Central memory CD8-positive, alpha-beta T cell (primary cell): ENCODE measurements at places on chromosomes 11 and 22.

DNA sequence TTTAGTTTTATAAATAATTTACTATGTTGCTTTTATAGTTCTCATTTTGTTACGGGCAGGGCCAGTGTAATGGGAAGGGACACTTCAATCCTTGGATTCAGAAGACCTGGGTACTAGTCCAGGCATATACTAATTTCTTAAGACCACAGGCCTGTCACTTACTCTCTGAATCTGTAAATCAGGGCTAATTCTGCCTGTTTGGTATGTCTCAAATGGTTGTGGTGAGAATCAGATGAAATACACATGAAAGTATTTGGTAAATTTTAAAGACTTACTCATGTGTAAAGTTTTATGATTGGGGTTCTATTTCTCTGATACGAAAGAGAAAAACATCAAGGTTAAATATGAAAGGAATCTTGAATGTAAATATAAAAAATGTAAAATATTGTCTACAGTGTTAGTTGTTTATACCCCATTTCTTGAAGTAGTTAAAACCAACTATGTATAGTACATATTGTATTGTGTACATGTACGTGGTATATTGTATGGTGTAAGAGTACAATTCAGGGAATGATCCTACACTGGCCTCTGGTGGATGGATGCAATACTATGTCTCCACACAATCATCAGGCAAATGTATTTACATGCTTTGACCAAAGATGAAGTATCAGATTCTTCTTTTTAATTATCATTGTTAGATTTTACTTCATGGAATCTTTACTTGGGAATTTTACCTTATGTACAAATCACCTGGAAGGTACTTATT is 24.5 kb upstream of the RAG2 start:
- no peak overlapping the region for H3K27ac ChIP-seq
- peaks cover 59% of the 10 kb centered on the region for H3K27me3 ChIP-seq
- H3K4me1 ChIP-seq = peaks cover 6% of the 10 kb centered on the region
- H3K4me3 ChIP-seq = no peak overlapping the region
- DNase-seq = no peak

- H3K36me3 ChIP-seq = no peaks in the 10 kb centered on the region
- no peak overlapping the region for H3K27ac ChIP-seq
- no peaks in the 10 kb centered on the region for H3K4me1 ChIP-seq
- no peak for DNase-seq
- H3K4me3 ChIP-seq = no peak overlapping the region
Measured at GRCh38 chr11:102225689-102226568, 91.4 kb upstream of the BIRC3 start.

GRCh38 chr11:6850526-6850925 is 5.0 kb downstream of the OR10A5 start:
- no peaks in the 10 kb centered on the region for H3K36me3 ChIP-seq
- peaks cover 32% of the 10 kb centered on the region for H3K27me3 ChIP-seq
- H3K27ac ChIP-seq = no peak overlapping the region
- DNase-seq = no peak

DNA sequence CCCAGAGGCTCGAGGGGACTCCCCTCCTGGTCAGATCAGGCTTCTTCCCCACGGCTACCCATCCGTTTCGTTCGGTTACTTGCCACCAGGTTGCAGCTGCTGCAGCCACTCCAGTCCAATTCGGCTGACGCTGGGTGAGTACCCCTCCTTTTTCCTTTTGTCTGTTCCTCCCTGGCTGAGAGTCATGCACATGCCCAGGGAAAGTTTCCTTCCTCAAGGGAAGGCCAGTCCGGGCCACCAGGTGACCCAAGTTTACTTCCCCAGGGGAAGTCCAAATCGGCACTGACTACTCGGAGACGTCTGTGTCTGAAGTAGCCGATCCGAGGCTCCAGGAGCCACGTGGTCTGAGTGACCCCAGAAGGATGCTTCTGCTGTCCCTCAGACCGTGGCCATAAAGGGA is 13.2 kb upstream of the OR56A3 start:
- no peak overlapping the region for H3K4me3 ChIP-seq
- no peak for DNase-seq
- peaks cover 26% of the 10 kb centered on the region for H3K27me3 ChIP-seq
- no peaks in the 10 kb centered on the region for H3K4me1 ChIP-seq

DNA sequence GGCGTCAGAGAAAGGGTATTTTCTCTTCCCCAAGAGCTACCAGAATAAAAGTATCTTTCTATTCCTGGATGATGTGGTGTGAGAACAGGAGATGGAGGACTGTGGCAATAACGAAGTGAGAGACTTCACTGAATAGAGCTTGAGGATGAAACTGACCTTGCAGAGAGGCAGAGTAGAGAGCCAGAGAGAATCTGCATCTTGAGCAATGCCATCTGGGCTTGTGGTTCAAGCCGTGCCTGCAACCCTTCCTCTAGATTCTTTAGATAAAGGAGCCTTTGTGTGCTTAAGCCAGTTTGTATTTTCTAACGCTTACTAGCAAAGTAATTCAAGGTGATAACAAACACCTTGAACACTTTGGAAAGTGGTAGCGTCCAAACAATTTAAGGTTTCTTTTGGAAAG is 2.2 kb downstream of the ME3 start:
- peaks cover 6% of the 10 kb centered on the region for H3K4me1 ChIP-seq
- no peaks in the 10 kb centered on the region for H3K36me3 ChIP-seq
- no peak for DNase-seq

DNA sequence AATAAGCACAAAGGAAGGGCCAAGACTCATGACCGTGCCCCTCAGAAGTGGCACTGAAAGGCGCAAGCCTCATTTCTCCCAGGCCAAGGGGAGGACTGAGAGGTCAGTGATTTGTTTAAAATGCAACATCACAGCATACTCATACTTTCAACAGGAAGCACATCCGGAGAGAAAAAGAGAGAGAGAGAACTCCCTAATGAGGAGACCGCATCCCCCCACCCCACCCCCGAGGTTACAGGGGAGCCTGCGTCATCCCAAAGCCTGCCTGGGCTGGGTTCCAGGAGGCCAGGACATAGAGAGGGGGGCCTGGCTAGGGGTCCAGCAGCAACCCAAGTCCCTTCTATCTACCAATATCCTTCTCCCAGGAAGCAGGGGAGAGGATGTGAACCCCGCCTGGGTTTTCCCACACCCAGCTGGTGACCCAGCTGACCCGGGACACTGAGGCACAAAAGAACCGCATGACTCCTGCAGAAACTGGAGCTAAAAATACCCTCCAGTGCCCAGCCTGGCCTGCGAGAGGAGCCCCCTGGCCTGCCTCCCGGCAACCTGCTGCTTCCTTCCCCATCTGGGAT is 3.8 kb downstream of the CSNK1E start:
- peaks cover 73% of the 10 kb centered on the region for H3K4me1 ChIP-seq
- peak overlapping the region; percentile 49 for H3K4me3 ChIP-seq
- no peak for DNase-seq

DNA sequence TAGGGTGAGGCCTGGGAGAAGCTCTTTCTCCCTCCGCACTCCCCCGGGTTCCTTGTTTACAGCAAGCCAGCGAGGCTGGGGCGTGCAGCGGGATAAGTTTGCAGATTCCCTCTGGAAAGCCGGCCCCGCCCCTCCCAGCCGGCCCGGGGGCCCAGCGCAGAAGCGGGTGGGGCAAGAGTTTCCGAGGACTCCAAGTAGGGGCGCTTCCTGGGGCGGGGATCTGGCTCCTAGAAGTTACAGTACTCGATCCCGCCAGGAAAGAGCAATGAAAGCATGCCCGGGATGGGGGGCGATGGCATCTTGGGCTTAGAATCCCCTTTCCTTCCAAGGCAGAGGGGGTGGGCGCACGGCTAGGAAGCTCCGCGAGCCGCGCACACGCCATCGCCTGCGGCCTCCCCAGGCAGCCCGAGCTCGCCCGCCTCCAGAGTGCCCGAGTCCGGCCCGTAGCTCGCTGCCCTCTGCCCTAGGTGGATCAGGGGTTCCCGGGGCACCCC is 385 bp downstream of the TST start:
- no peaks in the 10 kb centered on the region for H3K27me3 ChIP-seq
- peak overlapping the region; percentile 85 for H3K4me3 ChIP-seq
- H3K4me1 ChIP-seq = peaks cover 11% of the 10 kb centered on the region
- DNase-seq = no peak

GRCh38 chr11:130122141-130122575 is 37.4 kb upstream of the ST14 start:
- H3K4me1 ChIP-seq = peaks cover 31% of the 10 kb centered on the region
- no peak overlapping the region for H3K4me3 ChIP-seq
- H3K27me3 ChIP-seq = no peaks in the 10 kb centered on the region
- H3K36me3 ChIP-seq = peaks cover 17% of the 10 kb centered on the region

DNA sequence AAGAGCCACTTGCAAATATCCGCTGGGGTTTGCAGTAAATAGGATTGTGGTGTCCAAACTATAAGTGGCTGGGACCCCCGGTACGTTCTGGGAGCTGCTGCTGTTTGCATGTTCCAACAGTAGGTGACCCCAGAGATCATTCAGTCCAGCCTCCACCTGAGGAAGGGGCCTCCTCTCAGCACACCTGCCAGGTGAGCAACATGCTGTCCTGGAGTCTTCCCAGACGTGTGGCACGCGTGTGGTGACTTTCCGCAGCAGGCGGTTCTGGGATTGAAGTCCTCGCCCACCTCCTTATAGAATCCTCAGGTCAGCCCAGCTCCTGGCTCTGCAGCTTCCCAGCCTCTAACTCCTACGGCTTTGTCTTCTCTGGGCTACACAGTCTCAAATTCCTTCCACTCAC is 6.7 kb downstream of the P2RX3 start:
- no peaks in the 10 kb centered on the region for H3K27me3 ChIP-seq
- H3K4me3 ChIP-seq = no peak overlapping the region
- H3K4me1 ChIP-seq = peaks cover 7% of the 10 kb centered on the region
- no peak overlapping the region for H3K27ac ChIP-seq

GRCh38 chr11:125016413-125016812 is 46.7 kb upstream of the SLC37A2 start:
- no peaks in the 10 kb centered on the region for H3K4me1 ChIP-seq
- DNase-seq = no peak
- no peaks in the 10 kb centered on the region for H3K27me3 ChIP-seq
- no peak overlapping the region for H3K27ac ChIP-seq
- peaks cover 3% of the 10 kb centered on the region for H3K36me3 ChIP-seq
- no peak overlapping the region for H3K4me3 ChIP-seq

- peaks cover 54% of the 10 kb centered on the region for H3K27me3 ChIP-seq
- peaks cover 5% of the 10 kb centered on the region for H3K36me3 ChIP-seq
- H3K4me1 ChIP-seq = peaks cover 31% of the 10 kb centered on the region
- no peak overlapping the region for H3K27ac ChIP-seq
- DNase-seq = no peak
Measured at GRCh38 chr22:37808294-37808657, 542 bp downstream of the GCAT start.

- no peak overlapping the region for H3K27ac ChIP-seq
- H3K4me3 ChIP-seq = no peak overlapping the region
- no peaks in the 10 kb centered on the region for H3K4me1 ChIP-seq
- DNase-seq = no peak
- peaks cover 2% of the 10 kb centered on the region for H3K36me3 ChIP-seq
Measured at GRCh38 chr11:19939415-19939929, 220.8 kb downstream of the DBX1 start.

DNA sequence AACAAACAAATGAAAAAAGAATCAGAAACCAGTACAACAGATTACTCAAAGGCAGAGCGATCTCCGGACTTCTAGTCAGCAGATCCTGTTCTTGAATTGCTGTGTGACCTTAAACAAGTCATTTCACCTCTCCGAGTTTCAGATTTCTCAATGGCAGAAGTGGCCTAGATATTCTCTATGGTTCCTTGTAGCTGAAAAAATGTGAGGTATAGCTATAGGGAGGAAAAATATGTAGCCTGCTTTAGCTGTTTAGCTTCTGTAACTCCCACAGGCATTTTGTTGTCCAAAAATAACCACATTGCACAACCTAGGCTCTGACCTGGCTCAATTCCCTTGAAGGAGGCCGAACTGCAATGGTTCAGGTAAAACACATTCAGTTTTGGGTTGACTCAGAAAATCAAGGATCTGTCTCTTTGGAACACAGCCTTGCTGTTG is 100.7 kb downstream of the DBX1 start:
- H3K27ac ChIP-seq = no peak overlapping the region
- H3K36me3 ChIP-seq = no peaks in the 10 kb centered on the region
- no peaks in the 10 kb centered on the region for H3K4me1 ChIP-seq
- no peak for DNase-seq

GRCh38 chr11:68447015-68447801 is 13.3 kb upstream of the PPP6R3 start:
- no peak overlapping the region for H3K4me3 ChIP-seq
- peak overlapping the region; percentile 67 for H3K27ac ChIP-seq
- H3K27me3 ChIP-seq = no peaks in the 10 kb centered on the region
- peaks cover 7% of the 10 kb centered on the region for H3K4me1 ChIP-seq

DNA sequence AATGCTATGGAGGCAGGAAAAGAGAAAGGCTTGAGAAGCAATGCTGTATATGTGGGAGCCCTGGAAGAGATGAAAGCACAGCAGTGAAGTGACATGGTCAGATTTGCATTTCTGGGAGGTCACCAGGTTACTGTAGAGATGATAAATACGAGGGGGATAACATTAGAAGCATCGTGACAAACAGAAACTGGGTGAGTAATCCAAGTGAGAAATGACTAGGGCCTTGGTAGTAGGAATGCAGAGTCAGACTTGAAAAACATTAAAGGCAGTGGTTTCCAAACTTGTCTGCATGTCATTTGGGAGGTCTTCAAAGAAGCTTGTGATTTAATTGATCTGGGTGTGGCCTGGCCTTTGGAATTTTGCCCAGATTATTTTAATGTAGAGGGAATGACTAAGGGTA is 43.9 kb downstream of the CCDC34 start:
- no peak overlapping the region for H3K27ac ChIP-seq
- H3K4me1 ChIP-seq = no peaks in the 10 kb centered on the region
- H3K36me3 ChIP-seq = peaks cover 2% of the 10 kb centered on the region
- H3K4me3 ChIP-seq = no peak overlapping the region
- H3K27me3 ChIP-seq = no peaks in the 10 kb centered on the region
- DNase-seq = no peak

GRCh38 chr11:129951201-129951865 is 51.3 kb downstream of the PRDM10 start:
- H3K27ac ChIP-seq = no peak overlapping the region
- no peak for DNase-seq
- no peaks in the 10 kb centered on the region for H3K4me1 ChIP-seq
- H3K4me3 ChIP-seq = no peak overlapping the region

DNA sequence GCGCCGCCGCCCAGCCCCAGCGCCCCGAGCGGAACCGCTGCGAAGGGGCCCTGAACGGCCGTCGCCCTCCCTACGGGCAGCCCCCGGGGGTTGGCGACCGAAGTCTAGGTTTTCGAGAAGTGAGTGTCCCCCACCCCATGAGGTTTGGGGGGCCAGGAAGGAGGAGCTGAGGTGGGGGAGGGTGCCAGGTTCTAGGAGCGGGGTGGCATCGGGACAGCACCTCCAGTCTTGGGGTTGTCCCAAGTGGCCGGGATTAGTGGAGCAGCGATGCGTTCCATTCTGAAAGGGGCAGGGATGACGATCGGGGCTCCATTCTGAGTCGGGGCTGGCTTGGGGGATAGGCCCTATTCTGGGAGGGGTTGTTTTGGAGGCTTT is 408 bp downstream of the PPP2R5B start:
- peak overlapping the region; percentile 97 for H3K27ac ChIP-seq
- no peak for DNase-seq
- H3K4me3 ChIP-seq = peak overlapping the region; percentile 98
- peaks cover 25% of the 10 kb centered on the region for H3K4me1 ChIP-seq

GRCh38 chr11:121482231-121483129 is 29.7 kb upstream of the SORL1-AS1 start:
- peaks cover 72% of the 10 kb centered on the region for H3K4me1 ChIP-seq
- H3K27me3 ChIP-seq = no peaks in the 10 kb centered on the region
- peak; percentile 81 for DNase-seq
- H3K36me3 ChIP-seq = peaks cover 33% of the 10 kb centered on the region
- H3K4me3 ChIP-seq = peak overlapping the region; percentile 77
- peak overlapping the region; percentile 97 for H3K27ac ChIP-seq

GRCh38 chr11:75028724-75029123 is 40.0 kb downstream of the NEU3 start:
- no peaks in the 10 kb centered on the region for H3K27me3 ChIP-seq
- no peak overlapping the region for H3K4me3 ChIP-seq
- H3K36me3 ChIP-seq = no peaks in the 10 kb centered on the region
- no peak overlapping the region for H3K27ac ChIP-seq
- no peaks in the 10 kb centered on the region for H3K4me1 ChIP-seq
- DNase-seq = no peak
